ENCODE measurements at places on chromosomes 3 and 15. TPM values are rescaled to one million over a fixed set of nuclear protein-coding genes. Genes with fewer than 3 reads are reported as not detected.

The TUSC7 gene
- total RNA-seq = not detected

The IL12A gene
- total RNA-seq = 0.54 TPM

The SNX22 gene
- total RNA-seq = 12.9 TPM

The GPR171 gene
- not detected for total RNA-seq
